Pancreas (tissue), 10 donors: ENCODE measurements at places on chromosomes 3 and 15. TPM values are rescaled to one million over a fixed set of nuclear protein-coding genes. Genes with fewer than 3 reads are reported as not detected.

Gene KLHDC8B
- total RNA-seq: 9.4 TPM

Gene C3orf70
- total RNA-seq: 0.28 TPM

Gene MRAS
- 3.5 TPM for total RNA-seq

DNA sequence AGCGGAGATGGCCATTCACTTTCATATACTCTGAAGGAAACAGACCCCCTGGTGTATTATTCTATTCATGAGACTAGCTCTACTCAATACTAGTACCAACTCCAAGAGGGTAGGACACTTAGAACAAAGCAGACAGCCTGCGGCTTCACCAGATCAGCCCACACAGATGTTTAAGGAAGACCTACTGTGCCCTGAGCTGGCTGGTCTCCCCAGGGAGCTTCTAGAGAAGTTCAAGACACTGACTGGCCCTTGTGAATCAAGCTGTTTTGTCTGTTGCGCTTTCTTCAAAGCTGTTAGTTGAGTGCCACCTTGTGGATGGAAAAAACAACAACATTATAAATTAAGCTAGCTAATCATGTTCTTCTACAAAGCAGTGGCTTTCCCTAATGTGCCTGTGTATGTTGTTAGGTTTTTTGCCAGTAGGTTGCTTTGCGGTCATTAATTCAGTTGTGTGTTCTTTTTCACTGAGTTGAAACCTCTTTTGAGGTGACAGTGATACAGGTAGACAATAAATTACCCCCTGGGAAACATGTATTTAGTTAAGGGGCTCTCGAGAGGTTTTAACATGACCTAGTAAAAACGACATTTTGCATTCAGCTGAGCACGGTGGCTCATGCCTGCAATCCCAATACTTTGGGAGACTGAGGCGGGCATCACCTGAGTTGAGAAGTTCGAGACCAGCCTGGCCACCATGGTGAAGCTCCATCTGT, 64.2 kb upstream of the MYZAP start:
- peaks cover 27% of the 10 kb centered on the region for H3K4me1 ChIP-seq
- H3K4me3 ChIP-seq: no peak overlapping the region
- DNase-seq: no peak
- H3K27me3 ChIP-seq: no peaks in the 10 kb centered on the region

DNA sequence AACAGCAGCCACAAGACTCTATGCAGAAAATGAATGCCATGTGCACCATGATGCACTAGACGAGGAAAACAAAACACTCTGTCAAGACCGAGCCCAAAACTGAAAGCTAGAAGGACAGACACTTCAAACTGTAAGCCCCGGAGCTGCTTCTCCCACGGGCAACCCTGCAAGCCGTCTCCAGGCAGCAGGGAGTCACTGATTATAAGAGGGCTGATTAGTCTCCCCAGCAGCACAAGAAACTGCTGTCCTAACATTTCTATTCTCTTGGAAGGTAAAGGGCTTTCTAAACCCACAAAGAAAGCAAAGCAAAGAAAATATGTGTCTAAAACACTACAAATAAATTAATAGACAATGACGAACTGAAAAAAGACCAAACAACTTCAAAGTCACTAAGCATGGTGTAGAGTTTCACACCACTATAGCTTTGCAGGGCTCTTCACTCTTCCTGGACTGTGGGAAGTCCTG, 15.5 kb downstream of the TBC1D2B start:
- H3K4me3 ChIP-seq: no peak overlapping the region
- H3K36me3 ChIP-seq: no peaks in the 10 kb centered on the region
- peaks cover 57% of the 10 kb centered on the region for H3K4me1 ChIP-seq
- DNase-seq: no peak

- H3K4me3 ChIP-seq: no peak overlapping the region
- H3K27me3 ChIP-seq: no peaks in the 10 kb centered on the region
- H3K27ac ChIP-seq: no peak overlapping the region
- H3K4me1 ChIP-seq: no peaks in the 10 kb centered on the region
- no peak for DNase-seq
- H3K36me3 ChIP-seq: no peaks in the 10 kb centered on the region
These were observed 356.6 kb upstream of the ADAMTS9 start for GRCh38 chr3:65044401-65044800.

DNA sequence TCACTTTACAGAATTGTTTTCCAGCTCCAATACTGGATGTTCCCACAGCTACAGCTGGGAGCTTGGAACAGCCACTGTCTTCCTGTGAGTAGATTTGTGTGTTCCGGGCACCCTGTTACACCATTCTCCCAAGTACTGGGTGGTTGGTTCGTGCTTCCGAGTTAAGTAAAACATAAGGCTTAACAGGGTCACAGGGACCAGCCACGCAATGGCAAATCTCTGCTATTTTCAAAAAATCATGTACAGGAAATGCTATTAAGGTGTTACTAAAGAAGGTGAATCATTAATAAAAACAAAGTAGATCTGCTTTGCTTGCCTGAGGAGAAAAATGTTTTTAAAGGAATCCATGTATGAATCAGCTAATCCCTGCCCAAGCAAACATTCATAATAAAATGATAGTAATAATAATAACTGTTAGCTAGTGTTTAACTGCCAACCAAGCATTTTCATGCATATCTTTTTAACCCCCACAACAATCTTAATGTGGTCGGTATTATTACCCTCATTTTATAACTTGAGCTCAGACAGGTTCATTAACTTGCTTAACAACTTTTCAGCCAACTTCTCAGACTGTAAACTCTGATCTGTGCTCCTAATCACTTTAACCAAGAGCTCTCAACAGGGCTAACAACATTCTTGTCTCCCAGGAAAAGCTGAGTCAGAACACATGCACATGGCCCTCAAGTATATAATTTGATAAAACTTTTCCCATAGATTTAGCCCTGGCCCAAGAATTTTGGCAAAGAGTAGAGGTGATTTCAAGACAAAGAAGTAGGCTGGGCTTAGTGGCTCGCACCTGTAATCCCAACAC, 2.7 kb upstream of the C2CD4A start:
- no peak overlapping the region for H3K4me3 ChIP-seq
- H3K27ac ChIP-seq: peak overlapping the region; percentile 55
- H3K36me3 ChIP-seq: no peaks in the 10 kb centered on the region
- peaks cover 23% of the 10 kb centered on the region for H3K4me1 ChIP-seq
- DNase-seq: no peak
- H3K27me3 ChIP-seq: no peaks in the 10 kb centered on the region

GRCh38 chr3:74883690-74884089, 269.2 kb upstream of the CNTN3 start:
- H3K4me1 ChIP-seq: no peaks in the 10 kb centered on the region
- no peak for DNase-seq
- no peak overlapping the region for H3K4me3 ChIP-seq
- no peaks in the 10 kb centered on the region for H3K36me3 ChIP-seq

- no peaks in the 10 kb centered on the region for H3K36me3 ChIP-seq
- no peaks in the 10 kb centered on the region for H3K27me3 ChIP-seq
- H3K27ac ChIP-seq: no peak overlapping the region
- H3K4me1 ChIP-seq: no peaks in the 10 kb centered on the region
- no peak overlapping the region for H3K4me3 ChIP-seq
- no peak for DNase-seq
These were observed 60.5 kb downstream of the IGF2BP2 start for GRCh38 chr3:185764163-185764979.

DNA sequence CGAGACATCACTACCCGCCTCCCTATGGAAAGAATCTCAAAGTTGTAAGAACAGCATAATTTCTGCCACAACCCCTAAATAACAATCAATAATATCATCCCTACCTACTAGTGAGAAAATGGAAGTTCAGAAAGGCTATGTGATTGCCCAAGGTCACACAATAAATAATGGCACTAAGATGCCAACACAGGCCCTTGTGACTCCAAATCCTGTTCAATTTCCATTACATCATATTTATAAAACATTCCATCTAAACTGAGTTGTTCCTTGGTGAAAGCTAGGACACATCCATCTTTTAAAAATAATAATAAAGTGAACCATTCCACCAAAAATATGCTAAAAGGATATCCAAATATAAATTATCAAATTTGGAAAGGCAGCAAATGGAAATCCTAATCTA, 144.6 kb downstream of the MAGI1 start:
- no peaks in the 10 kb centered on the region for H3K27me3 ChIP-seq
- H3K4me3 ChIP-seq: no peak overlapping the region
- H3K4me1 ChIP-seq: no peaks in the 10 kb centered on the region
